ENCODE measurements at places on chromosomes 3 and 15.

DNA sequence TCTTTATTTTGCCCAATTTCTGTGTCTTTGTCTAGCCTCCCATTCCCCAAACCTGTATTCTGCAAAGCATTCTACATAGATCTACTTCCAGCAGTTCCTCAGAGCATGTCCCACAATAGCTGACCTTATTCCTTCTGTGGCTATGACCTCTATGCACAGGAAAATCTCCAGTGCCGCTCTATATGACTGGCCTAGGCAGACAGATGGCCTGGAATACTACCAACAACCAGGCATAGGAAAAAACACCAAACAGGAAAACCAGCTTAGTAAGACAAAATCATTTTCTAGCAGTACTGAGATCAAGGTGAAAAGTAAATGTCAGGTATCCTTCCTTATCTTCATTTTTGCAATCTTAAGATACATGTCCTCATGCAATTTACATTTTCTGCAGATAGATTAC lies 1115.0 kb downstream of the IGSF11 start:
- DNase-seq: no peak

- DNase-seq: no peak
These were observed 401 bp downstream of the SEC11A start for GRCh38 chr15:84715441-84716035.

DNA sequence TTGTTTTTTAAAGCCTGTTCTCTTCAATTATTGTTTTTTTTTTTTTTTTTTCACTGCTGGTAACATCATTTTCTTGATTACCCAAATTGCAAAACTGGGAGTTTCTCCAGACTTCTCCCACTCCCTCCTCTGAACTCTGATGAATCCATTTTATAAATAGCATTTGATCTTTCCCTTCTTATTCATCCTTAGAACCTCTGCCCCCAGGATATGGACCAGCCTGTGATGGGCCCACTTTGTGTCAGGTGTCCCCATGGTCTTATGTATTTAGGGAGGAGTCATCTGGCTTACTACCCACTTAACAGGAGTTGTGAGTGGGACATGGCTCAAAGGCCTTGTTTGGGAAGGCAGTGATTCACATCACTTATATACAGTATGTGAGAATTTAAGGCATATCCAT lies 57.7 kb downstream of the REC114 start:
- DNase-seq: no peak

DNA sequence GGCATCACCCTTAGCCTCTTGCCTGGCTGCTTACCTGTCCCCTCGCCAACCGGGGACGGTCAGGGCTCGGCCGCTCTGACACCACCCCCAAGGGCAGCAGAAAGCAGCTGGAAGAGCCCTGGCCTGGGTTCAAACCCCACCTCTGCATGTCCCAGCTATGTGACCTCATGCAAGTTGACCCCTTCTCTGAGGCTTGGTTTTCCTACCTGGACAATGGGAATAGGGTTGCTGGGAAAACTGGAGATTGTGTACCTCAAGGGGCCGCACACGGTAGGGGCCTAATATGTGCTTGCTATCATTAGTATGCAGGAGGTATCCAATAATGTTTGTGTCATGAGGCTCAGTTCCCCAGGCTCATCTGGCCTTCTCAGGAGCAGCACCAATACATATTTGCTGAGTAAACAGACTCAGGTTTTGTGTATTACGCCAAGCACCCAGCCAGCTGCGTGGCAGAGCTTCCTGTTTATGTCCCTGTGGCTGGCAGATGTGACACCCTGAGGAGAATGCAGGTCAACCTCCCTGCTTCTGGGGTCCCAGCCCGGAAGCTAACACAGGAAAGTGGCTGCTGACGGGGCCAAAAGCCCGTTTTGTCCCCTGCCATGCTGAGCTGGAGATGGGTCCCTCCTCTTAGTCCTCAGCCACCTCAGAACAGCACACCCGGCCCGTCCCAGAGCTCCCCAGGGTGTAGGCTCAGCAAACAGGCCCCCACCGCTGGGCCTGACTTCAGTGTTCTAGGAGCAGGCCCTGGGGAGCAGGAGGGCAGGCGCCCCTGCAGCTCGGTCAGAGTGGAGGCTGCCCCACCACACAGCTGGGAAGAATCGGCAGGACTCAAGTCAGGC lies 29.7 kb downstream of the PLXND1 start:
- DNase-seq: no peak

- DNase-seq: no peak
These were observed 507.2 kb downstream of the MAGI1 start for GRCh38 chr3:65531499-65531898.

DNA sequence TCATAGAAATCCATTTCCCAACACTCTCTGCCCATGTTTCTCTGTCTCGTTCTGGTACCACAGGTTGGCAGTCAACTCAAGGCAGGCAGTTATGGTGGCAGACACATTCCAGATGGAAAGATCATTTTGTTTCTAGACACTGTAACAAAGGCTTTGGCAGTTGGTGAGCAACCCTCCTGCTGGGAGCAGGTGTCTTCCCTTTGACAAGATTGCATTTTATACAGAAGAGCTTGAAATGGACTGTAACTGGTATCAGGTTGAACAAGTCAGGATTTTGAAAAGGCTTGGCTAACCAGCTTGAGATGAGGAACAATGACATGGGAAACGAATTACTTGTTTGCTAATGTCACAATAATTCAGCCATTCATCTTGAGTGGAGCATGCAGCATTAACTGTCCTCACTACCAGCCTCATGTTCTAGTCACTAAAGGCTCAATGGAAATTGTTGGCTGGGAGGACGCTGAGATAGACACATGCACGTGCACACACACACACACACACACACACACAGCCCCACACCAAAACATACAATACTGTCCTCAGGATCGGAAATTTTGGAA lies 170.0 kb downstream of the SEMA6D start:
- DNase-seq: no peak

- DNase-seq: no peak
These were observed 127.6 kb upstream of the SPATA12 start for GRCh38 chr3:56932866-56933265.

DNA sequence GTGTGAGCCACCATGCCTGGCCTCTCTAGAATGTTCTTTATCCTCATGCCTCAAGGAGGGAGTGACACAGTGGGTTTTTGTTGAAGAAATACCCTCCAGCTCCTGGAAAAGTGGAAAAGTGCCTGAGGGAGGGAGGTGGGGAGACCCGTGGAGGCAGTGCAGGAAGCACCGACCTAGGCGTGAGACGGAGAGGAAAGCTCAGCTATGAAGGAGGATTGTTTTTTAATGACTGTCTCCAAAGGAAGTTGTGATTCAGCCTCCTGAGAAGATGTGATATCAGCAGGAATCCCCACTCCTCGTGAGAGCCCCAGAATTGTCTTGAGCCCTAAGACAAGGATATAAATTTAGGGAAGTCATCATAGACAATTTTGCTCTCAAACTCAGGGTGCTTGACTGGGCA lies 21.7 kb downstream of the RPLP1 start:
- DNase-seq: no peak
